Stimulated activated CD4-positive, alpha-beta T cell treated with anti-CD3 and anti-CD28 coated beads, TNF-alpha, amount 100 ng/mL, for 1 hour (primary cell): ENCODE measurements at places on chromosomes 1 and 21.

DNA sequence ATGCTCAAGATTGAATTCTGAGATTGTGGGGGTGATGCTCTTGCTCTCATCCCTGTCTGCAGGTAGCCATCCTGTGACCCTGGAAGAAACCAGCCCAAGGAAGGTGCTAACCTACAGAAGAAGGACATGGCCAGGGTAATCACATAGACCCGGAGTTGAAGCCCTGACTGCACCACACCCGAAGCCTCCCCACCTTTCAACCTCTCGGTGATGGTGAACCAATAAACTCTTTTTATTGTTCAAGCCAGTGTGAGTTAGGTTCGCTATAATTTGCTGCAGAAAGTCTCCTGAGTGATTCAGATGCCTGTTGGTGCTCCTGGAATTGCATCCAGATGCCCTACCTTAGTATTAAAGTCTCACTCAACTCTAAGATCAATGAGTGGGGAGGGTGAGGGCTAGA lies 163.6 kb downstream of the PLPP3 start:
- no peak for DNase-seq

DNA sequence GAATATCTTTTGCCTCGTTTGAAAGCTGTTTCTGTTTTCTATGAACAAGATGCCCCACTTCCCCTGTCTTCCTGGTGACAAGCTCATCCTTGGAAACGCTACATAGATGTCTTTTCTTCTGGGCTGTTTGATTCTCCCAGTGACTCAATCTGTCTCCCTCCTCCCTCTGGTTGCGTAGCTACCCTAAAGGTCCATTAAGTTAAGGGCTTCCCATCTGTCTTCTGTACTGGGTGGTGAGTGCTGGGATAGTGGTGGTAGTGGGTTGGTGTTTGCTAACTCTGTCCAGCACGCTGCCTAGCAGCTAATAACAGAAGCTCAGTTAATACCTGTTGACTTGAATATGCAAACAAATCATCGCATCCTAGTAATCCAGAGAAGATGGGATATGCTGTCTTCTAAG lies 50.2 kb upstream of the GCLM start:
- no peak for DNase-seq

- no peak for DNase-seq
Observed at GRCh38 chr1:67768480-67768879, 64.8 kb downstream of the GNG12 start.

- no peak for DNase-seq
Observed at GRCh38 chr21:42581336-42581992, 67.8 kb downstream of the SLC37A1 start.

DNA sequence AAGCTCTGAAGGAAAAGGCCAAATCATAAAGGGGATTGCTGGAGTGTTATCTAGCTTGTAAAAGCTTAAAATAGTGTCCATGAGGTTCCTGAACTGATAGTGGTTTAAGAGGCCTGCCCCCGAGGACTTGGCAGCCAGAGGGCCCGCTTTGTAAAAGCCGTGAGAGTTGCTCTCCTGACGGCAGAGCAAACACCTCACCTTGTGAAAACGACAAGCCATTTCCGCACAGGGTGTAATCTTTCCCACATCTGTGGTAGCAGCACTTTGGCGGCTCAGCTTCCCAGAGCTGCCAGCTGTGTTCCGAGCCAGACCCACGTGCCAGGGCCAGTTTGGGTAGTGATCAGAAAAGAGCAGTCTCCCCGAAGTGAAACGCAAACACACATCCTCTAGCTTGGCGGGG lies 37.0 kb downstream of the SERBP1 start:
- no peak for DNase-seq

GRCh38 chr1:32068957-32069588 lies 3.7 kb upstream of the TMEM39B start:
- no peak for DNase-seq

DNA sequence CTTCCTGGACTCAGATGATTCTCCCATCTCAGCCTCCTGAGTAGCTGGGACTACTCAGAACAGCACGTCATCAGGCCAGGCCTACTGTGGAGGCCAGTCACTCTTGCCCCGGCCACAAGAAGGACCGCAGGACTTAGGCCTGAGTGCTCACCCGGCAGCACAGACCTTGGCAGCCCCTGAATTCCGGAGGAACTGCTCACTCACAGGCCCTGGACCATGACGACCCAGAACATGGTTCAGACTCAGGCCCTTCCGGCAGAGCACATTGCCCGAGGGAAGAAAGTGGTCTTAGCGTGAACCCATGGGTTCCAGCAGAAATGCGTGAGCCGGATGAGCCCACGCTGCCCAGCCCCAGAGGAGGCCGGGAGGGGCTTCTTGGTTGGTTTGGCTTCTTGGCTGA lies 177.3 kb upstream of the TMEM51 start:
- no peak for DNase-seq

DNA sequence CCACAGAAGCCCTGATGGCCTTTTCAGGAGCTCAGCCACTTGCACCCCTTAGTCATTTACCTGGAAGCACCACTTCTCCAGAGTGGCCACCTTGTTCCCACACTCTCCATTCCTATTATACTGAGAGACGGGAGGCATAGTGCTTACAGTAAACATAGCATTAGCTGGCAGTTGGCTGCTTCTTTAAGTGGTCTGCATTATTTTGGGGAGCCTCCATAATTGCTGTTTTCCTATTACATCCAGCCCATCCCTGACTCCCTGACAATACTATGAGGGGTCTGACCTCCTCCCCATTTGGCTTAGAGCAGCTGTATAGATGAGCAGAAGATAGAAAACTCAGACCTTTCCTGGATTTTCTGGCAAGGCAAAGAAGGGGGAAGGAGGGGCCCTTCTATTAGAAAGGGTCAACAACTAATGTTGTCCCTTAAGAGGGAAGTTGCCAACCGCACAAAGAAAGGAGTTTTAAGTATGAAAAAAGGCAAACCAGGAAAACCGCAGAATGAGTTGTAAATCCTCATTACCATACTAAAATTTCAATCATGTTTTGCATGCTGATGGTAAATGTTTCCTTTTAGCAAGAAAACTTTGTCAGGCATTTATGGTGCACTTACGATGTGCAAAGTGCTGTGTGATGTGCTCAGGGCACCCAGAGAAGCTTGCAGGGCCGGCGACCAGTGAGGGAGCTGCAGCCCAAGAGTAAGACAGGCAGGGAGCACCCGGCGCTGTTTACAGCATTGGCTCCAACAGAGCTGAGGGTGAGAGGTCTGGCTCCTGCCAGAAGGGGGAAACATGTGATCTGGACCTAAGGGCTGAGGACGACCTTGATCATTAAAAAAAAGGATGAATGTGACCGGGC lies 167.3 kb downstream of the ZZZ3 start:
- no peak for DNase-seq

DNA sequence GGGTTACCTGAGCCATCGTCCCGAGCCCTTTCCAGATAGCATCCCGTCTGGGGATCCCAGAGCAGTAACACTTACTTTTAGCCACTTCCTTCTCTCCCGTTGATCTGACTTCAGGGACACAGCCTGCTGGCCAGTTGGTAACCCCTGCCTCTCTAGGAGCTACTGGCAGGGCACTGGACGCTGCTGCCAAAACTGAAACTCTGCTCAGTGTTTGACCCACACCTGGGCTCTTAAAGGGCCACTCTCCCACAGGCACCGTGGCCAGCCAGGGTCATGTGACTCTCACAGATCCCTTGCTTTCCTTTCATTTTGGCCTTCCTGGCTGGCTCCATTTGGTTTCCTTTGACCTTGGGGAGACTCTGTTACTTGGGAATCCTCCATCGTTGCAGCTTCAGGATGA lies at the start of gene PIGR:
Gene PIGR, minus strand, starts transcription at position 206 of the 400 bp plus-strand sequence. CDS start 5,935 bp downstream, outside the sequence.
- DNase-seq: no peak

- DNase-seq: no peak
Observed at GRCh38 chr1:1539310-1540089, 924 bp downstream of the TMEM240 start.

DNA sequence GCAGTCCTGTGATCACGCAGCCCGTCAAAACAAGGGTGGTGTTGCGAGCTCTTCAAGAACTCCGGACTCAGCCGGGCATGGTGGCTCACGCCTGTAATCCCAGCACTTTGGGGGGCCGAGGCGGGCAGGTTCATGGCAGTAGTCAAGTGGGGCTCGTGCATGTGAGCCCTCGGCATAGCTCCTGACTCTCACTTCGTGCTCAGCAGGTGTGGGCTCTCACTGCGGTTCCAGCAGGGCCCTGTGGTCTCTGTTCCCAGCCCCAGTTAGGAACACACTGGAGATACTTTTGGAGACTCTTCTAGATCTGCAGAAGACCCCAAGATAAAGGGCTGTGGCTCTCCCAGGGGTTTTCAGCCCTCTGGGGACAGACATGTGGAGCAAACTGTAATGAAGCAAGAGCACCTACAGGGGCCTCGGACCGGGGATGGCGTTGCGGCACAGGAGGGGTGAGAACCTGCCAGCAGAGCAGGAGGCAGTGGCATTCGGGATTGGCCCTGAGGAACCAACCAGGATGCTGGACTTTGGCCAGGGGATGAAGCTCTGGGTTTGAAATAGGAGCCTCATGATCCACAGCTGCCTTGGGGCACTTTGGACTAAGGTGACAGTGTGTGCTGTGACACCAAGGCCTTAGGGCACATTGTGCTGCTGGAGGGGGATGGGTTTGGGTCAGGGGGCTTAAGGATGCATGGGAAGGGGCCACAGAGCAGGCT lies 443.2 kb downstream of the CAMTA1 start:
- no peak for DNase-seq

GRCh38 chr1:221457685-221458446 lies 284.0 kb downstream of the DUSP10 start:
- DNase-seq: no peak
